ENCODE measurements at places on chromosomes 4 and X.

DNA sequence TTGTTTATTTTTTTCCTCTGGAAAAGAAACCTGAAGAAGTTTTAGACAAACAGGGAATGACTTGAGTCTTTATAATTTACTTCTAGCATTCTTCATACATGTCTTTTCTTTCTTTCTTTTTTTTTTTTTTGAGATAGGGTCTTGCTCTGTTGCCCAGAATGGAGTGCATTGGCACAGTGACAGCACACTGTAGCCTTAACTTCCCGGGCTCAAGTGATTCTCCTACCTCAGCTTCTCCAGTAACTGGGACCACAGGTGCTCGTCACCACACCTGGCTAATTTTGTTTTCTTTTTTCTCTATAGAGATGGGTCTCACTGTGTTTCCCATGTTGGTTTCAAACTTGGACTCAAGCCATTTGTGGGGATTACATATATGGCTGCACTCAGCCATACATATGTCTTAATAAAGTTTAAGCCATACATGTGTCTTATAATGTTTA, 71.8 kb downstream of the RAPGEF2 start:
- no peak for DNase-seq

GRCh38 chrX:78377186-78377585, 49.8 kb upstream of the CYSLTR1 start:
- no peak for DNase-seq

- no peak for DNase-seq
These were observed 9.7 kb upstream of the ZNF674 start for GRCh38 chrX:46554942-46555341.

- no peak for DNase-seq
These were observed 1390.5 kb upstream of the TENM3 start for GRCh38 chr4:180852738-180853137.

DNA sequence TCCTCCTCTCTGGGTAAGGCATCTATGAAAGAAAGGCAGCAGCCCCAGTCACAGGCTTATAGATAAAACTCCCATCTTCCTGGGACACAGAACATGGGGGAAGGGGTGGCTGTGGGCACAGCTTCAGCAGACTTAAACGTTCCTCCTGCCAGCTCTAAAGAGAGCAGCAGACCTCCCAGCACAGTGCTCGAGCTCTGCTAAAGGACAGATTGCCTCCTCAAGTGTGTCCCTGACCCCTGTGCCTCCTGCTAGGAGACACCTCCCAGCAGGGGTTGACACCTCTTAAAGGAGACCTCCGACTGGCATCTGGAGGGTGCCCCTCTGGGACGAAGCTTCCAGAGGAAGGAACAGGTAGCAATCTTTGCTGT, 89.9 kb downstream of the EFHC2 start:
- no peak for DNase-seq

GRCh38 chr4:185194924-185195888, 8.6 kb downstream of the CFAP97 start:
- no peak for DNase-seq

- no peak for DNase-seq
These were observed 272.3 kb upstream of the FGF16 start for GRCh38 chrX:77174680-77175519.
